AG09309 (cell line): ENCODE measurements at places on chromosomes 13 and 19.

- no peak for DNase-seq
Measured at GRCh38 chr19:31114585-31114984, 234.7 kb downstream of the TSHZ3 start.

GRCh38 chr13:76338003-76338402 lies 548.2 kb downstream of the KCTD12 start:
- DNase-seq: no peak

DNA sequence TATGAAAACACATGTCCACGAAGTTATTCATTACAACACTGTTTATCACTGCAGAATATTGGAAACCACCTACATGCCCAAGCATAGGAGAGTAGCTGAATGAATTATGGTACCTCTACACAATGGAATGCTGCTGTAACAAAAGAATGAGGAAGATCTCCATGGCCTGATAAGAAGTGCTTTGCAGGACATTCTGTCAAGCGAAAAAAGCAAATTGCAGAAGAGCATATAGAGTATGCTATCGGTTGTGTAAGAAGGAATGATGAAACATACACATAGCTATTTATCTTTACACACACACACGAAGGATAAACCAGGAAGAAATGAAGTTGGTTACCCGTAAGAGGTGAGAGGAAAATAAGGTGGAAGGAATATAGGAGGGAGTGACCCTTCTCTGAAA lies 37.5 kb upstream of the CEACAM20 start:
- no peak for DNase-seq

DNA sequence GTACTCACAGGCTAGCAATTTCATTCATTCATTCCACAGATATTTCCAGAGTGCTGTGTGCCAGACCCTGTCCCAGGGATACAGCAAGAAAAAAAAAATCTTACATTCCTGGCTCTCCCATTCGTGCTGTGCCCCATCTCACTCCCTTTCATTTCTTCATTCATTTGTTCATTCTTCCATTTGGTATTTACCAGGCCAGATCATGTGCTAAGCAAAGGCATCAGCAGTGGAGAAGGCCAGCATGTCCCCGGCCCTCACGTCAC lies 2.3 kb downstream of the MAP3K10 start:
- no peak for DNase-seq

- DNase-seq: peak; percentile 78
Measured at GRCh38 chr13:32881074-32881776, 135.0 kb upstream of the KL start.

DNA sequence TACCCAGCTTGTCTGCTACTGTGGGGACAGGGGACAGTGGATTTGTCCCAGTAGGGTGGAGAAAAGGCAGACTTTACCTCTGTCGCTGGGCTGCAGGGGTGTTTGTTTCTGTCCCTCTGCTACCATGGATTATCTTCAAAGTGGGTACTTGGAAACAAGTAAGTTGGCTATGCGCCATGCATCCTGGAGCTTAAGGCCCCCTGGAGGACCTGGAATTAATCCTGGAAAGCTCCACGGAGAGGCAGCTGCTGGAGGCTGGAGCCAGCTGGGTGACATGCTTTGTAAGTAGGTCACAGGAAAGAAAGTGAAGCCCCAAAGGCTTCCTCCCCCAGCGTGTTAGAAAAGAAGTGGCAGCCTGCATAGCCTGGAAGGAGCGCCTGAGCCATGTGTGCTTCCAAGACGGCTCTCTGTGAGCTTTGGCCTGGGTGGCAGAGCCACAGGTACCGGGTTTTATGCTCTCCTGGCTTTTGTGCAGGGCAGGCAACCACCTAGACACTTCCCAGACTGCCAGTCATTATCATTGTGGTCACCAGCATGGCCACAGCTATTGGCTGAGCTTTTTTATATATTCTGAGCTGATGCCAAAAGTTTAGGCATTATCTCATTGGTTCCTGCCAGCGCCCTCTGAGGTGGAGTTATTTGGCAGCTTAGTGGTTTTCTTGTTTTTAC lies 9.5 kb downstream of the B3GLCT start:
- DNase-seq: no peak

DNA sequence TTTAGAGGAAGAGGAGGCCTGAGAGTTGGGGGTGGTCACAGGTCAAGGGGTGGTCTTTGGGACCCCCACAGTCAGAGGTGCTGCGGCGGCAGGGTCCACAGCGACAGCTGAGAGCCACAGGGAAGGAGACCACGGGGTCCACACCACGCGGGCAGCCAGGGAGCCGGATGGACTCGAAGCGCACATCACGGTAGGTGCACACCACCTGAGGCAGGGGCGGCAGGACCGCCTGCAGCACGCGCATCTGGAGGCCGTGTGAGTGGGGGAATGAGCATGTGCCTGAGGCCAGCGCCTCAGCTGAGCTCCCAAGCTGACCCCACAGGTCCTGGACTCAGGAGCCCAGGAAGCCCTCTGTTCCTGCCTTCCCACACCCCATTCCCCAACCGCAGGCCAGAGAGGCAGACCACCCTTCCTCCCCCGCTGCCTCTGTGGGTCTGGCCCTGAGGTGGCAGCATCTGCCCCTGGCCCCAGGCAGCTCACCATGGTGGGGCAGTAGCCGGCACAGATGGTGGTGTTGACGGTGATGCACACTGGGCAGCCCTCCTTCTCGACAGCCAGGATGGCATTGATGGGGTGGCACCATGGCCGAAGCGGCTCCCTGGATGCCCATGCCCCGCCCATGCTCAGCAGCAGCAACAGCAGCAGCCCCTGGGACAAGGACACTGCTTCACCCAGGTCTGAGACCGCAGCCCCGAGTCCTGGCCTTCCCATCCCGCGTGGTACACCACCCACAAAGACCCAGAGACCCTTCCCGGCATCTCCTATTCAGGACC lies 638 bp downstream of the LHB start:
- DNase-seq: no peak

GRCh38 chr19:8396185-8396562 lies 6.0 kb downstream of the RAB11B start:
- DNase-seq: no peak

DNA sequence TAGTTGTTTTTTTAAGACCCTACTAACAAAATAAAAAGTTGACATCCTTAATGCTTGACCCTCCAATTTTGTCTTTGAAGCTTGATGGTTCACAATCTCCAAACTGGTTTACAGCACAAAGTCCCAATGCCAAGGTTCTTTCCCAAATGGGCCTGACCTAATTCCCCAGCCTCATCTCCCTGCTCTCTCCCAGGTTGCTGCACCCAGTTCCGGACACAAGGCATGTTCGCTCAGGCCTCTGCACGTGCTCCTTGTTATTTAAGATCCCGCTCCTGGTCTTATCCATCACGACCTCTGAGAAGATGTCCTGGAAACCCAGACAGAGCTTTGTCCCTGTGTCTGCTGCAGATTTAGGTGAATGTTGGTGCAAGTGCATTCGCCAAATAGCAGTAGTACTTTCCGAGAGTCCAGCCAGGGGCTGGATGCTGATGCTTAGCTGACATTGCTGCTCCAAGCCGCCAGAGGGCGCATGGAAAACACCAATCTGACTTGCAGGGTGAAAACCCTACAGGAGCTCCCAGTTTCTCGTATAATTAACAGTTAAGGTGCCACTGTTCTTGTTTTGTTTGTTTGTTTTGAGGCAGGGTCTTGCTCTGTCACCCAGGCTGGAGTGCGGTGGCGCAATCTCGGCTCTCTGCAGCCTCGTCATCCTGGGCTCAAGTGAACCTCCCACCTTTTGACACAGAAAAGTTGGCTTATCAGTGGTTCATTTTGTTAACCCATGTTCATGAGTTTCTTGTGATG lies 18.5 kb downstream of the LYPD3 start:
- no peak for DNase-seq
